ENCODE measurements at places on chromosomes 2 and 18.

DNA sequence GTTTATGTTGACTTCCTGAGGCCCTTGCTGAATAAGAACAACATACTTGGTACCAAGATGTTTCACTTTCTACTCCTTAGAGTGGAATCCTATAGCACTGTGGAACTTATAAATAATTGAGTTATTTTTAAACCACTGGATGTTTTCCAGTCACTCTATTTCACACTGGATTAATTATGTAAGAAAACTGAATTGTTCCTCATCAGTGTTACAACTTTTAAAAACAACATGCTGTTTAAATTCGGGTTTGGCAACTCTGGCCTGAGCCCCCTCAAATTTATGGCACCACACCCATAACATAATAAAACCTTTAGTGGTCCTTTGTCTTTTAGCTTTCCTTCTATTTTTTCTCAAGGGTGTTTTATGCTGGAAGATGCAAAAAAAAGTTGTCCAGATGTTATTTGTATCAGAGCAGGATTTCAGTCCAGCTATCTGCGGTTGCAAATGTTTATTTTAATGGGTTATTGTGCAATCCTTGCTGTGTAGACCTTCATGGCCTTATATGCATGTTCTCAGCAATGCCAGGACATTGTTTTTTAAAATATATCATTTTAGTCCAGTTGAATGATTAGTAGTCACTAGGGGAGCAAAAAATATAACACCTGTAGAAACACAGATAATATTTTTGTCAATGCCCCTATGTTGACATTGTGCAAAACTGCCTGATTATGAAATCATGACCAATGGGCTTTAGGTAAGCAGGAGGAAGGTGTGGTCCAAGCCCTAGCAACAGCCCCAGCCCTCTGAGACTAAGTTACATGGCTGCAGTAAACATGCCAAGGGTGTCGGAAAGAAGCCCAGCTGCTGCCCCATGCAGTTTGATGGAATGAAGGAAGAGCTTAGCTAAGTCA, 638.0 kb upstream of the ZEB2 start:
- no peak for DNase-seq

- no peak for DNase-seq
These were observed 36.1 kb downstream of the LIMS1 start for GRCh38 chr2:108570416-108570815.

- DNase-seq = no peak
These were observed 64.1 kb downstream of the CCDC93 start for GRCh38 chr2:117949806-117950205.

GRCh38 chr2:149456285-149456684, 125.9 kb downstream of the LYPD6 start:
- no peak for DNase-seq

- no peak for DNase-seq
These were observed 28.1 kb upstream of the THOC1 start for GRCh38 chr18:295756-296490.

- no peak for DNase-seq
These were observed 15.5 kb downstream of the KCNS3 start for GRCh38 chr2:17894005-17894404.

All from GM12878 (cell line).